ENCODE measurements at places on chromosomes 1 and 21.

- no peak for DNase-seq
Measured at GRCh38 chr21:26281506-26281905, 110.9 kb upstream of the APP start.

DNA sequence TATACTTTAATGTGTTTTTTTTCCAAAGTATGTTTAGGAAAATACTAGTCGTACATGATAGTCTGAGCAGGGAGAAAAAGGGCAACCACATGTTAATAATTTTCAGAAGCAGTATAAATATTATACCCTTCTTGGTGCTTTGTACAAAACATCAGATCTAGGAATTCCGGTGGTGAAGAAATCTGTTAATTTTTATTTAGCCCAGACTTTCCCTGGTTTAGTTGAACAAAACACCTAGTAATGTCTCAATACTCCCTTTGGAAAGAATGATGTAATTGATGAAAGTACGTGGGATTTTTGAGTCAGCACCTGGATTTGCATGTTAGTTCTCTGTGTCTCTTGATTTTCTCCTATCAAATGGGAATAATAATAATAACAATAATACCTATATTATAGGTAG lies 38.4 kb upstream of the KCNK2 start:
- no peak for DNase-seq

DNA sequence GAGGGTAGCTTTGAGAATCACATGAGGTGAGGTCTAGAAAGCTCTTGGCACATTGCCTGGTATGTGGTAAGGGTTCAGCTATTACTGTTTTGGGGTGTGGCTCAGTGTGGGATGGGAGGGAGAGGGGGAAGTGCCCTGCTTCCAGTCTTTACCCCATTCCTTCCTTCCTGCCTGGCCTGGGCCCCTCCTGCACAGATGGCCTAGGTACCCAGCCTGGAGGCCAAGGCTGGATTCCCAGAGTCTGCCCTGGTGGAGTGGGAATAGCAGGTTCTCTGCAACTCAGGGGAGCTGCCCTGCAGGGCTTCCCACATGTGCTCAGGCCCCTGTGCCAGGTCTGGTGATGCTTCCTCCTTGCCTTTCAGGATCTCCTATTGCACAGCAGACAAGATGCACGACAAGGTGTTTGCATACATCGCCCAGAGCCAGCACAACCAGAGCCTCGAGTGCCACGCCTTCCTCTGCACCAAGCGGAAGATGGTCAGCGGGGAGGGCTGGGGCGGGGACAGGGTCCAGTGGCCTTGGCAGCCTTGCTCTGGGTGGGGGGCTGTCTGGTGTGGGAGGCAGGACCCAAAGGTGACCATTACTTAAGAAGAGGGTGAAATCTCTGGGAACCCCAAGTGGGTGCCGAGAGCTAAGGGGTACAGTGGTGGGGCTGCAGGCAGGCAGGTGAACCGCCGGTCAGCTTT lies 13.5 kb downstream of the LDLRAP1 start:
- peak; percentile 52 for DNase-seq

GRCh38 chr1:179924268-179924667 lies 30.3 kb upstream of the CEP350 start:
- DNase-seq = no peak
